ENCODE measurements at places on chromosomes 13 and 19.

DNA sequence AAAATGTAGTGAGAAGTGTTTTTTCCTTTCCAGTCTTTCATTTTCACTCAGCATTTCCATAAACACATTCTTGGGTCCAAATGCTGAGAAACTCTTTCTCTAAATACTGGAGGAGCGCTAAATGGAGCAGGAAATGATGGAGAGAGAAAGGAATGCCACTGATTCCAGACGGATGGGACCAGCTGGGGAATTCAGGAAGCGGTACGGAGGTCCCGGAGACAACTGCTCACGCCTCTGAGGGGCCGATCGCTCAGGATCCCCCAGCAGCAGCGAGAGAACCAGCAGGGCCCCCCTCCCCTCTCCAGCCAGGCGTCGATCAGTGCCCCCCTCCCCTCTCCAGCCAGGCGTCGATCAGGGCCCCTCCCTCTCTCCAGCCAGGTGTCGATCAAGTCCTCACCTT is 13.2 kb downstream of the RASA3 start:
- H3K4me3 ChIP-seq: peak overlapping the region; percentile 44
- H3K27ac ChIP-seq: peak overlapping the region; percentile 85
- no peaks in the 10 kb centered on the region for H3K36me3 ChIP-seq
- no peaks in the 10 kb centered on the region for H3K27me3 ChIP-seq
- peak; percentile 59 for DNase-seq

GRCh38 chr13:69720278-69720983 is 387.2 kb upstream of the ATXN8OS start:
- no peaks in the 10 kb centered on the region for H3K27me3 ChIP-seq

DNA sequence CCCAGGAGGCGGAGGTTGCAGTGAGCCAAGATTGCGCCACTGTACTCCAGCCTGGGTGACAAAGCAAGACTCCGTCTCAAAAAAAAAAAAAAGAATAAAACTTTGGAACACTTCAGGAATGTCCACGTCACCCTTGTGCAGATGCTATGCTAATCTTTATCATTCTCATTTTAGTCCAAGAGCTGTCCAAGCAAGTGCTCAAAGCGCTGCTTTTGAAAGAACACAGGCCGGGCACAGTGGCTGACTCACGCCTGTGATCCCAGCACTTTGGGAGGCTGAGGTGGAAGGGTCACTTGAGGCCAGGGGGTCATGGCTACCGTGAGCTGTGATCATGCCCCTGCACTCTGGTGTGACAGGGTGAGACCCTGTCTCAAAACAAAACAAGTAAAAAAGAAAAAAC is 11.1 kb upstream of the UQCR11 start:
- no peak for DNase-seq
- no peaks in the 10 kb centered on the region for H3K4me1 ChIP-seq
- no peak overlapping the region for H3K4me3 ChIP-seq
- peaks cover 63% of the 10 kb centered on the region for H3K36me3 ChIP-seq
- H3K27ac ChIP-seq: no peak overlapping the region

- H3K4me3 ChIP-seq: no peak overlapping the region
- peak overlapping the region; percentile 82 for H3K27ac ChIP-seq
- no peak for DNase-seq
These were observed 47.6 kb downstream of the N4BP2L2 start for GRCh38 chr13:32491028-32491427.

- no peak overlapping the region for H3K27ac ChIP-seq
- H3K4me3 ChIP-seq: no peak overlapping the region
- no peaks in the 10 kb centered on the region for H3K4me1 ChIP-seq
- DNase-seq: no peak
- H3K27me3 ChIP-seq: no peaks in the 10 kb centered on the region
These were observed 1062.5 kb upstream of the PCDH9 start for GRCh38 chr13:68292601-68293000.

DNA sequence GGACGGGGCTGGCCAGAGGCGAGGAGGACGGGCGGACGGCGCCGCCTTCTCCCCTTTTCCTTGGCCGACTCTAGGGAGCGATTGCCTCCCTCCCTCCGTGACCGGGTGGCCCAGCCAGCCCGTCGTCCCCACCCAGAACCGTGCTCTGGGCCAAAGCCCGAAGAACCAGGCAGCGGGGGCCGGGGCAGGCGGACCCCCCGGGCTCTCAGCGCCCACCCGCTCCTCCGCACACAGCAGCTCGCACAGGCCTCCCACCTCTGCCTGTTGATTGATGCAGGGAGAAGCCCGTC is 9.3 kb upstream of the MARCHF2 start:
- H3K36me3 ChIP-seq: peaks cover 39% of the 10 kb centered on the region
- peaks cover 34% of the 10 kb centered on the region for H3K4me1 ChIP-seq
- H3K27me3 ChIP-seq: no peaks in the 10 kb centered on the region
- DNase-seq: no peak

- no peaks in the 10 kb centered on the region for H3K36me3 ChIP-seq
- peaks cover 5% of the 10 kb centered on the region for H3K27me3 ChIP-seq
- H3K4me3 ChIP-seq: no peak overlapping the region
These were observed 218.2 kb downstream of the FGF14 start for GRCh38 chr13:102183509-102184182.

GRCh38 chr13:110238818-110239195 is 68.2 kb downstream of the COL4A1 start:
- peaks cover 16% of the 10 kb centered on the region for H3K36me3 ChIP-seq
- no peaks in the 10 kb centered on the region for H3K27me3 ChIP-seq
- no peak overlapping the region for H3K27ac ChIP-seq
- no peak overlapping the region for H3K4me3 ChIP-seq

DNA sequence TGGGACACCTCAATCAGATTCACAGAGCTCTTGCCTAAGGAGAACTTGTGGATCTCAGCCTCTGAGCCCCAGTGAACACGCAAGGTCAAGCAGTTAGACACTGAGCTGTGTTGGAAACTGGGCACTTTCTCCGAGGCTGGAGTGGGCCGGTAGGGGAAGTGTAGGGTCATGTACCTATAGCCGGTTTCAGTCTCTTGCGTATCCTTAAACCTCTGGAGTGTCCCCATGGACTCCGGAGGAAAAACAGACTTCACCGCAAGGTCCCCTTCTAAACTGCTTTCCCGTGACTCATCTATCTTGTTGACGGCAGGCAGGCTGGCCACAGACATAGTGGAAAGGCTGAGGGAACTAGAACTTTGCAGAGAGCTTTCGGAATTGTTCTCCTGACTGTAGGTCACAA is 11.3 kb downstream of the IQCN start:
- H3K4me1 ChIP-seq: no peaks in the 10 kb centered on the region
- peaks cover 15% of the 10 kb centered on the region for H3K36me3 ChIP-seq
- no peak overlapping the region for H3K4me3 ChIP-seq
- H3K27me3 ChIP-seq: no peaks in the 10 kb centered on the region
- no peak for DNase-seq

DNA sequence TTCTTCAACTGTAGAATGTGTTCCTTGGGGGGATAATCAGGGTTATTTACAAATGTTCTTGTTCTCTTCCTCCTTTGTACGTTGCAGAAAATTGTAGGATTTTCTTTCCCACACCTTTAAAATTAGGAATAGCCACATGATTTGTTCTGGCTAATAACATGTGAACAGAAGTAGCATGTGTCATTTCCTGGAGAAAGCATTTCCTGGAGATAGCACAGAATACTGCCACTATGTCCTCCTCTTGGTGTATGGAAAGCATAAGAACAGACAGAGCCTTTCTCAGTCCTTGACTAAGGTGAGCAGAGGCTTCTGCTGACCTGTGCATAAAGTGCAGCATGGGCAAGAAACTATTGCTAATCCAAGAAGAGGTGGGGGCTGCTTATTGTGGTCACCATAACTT is 101.8 kb downstream of the FAM216B start:
- DNase-seq: no peak
- H3K27me3 ChIP-seq: no peaks in the 10 kb centered on the region
- no peak overlapping the region for H3K27ac ChIP-seq
- H3K36me3 ChIP-seq: peaks cover 6% of the 10 kb centered on the region
- H3K4me1 ChIP-seq: peaks cover 49% of the 10 kb centered on the region

DNA sequence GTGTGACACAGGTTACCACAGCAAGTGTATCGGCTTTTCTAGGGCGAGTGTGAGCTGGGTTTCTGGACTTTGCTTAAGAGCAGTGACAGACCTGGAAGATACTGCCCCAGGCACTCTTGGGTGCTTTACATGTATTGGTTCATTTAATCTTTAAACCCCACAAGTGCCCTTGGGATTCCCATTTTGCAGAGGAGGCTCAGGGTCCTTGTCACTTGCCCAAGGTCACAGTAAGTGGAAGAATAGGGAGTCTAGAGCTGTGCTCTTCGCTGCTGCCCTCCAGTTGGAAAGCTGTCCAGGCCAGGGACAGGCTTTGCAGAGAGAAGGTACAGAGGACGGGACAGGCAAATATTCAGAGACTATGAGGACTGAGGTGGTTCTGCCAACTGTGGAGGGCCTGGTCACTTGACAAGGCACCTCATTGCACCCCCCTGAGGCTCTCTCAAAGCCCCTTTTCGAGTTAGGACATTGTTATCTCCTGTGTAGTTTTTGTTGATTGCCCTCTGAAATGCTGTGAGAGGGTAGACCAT is 42.4 kb downstream of the BBC3 start:
- DNase-seq: no peak
- peaks cover 61% of the 10 kb centered on the region for H3K4me1 ChIP-seq
- H3K27ac ChIP-seq: peak overlapping the region; percentile 92
- no peak overlapping the region for H3K4me3 ChIP-seq
- peaks cover 32% of the 10 kb centered on the region for H3K36me3 ChIP-seq
- peaks cover 4% of the 10 kb centered on the region for H3K27me3 ChIP-seq

- peak; percentile 82 for DNase-seq
- no peak overlapping the region for H3K4me3 ChIP-seq
- peaks cover 18% of the 10 kb centered on the region for H3K36me3 ChIP-seq
- peaks cover 12% of the 10 kb centered on the region for H3K4me1 ChIP-seq
These were observed 13.0 kb downstream of the PGLYRP1 start for GRCh38 chr19:46009530-46010510.

GRCh38 chr13:28794396-28794795 is 25.7 kb upstream of the MTUS2 start:
- H3K27me3 ChIP-seq: peaks cover 18% of the 10 kb centered on the region
- no peaks in the 10 kb centered on the region for H3K36me3 ChIP-seq
- no peak overlapping the region for H3K4me3 ChIP-seq
- H3K4me1 ChIP-seq: peaks cover 5% of the 10 kb centered on the region
- H3K27ac ChIP-seq: no peak overlapping the region
- DNase-seq: no peak

DNA sequence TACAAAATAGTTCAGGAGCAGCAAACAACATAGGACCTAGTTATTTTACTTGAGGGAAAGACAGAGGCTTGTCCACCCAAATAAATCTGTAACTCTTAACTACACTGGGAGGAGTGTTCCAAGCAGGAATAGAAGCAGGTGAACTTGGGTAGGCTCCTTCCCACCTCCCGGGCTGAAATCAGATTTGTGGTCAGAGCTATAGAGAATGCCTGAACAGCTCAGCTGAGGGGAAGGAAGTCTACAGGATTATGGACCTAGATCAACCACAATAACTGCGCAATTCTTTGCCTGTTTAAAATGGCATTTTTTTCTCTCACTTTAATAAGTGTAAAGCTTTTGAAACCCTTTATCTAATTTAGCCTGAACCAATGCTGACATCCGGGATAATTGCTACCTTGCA is 73.5 kb upstream of the IRS2 start:
- H3K27me3 ChIP-seq: peaks cover 16% of the 10 kb centered on the region
- DNase-seq: no peak
- no peak overlapping the region for H3K27ac ChIP-seq
- no peaks in the 10 kb centered on the region for H3K36me3 ChIP-seq
- H3K4me1 ChIP-seq: no peaks in the 10 kb centered on the region

DNA sequence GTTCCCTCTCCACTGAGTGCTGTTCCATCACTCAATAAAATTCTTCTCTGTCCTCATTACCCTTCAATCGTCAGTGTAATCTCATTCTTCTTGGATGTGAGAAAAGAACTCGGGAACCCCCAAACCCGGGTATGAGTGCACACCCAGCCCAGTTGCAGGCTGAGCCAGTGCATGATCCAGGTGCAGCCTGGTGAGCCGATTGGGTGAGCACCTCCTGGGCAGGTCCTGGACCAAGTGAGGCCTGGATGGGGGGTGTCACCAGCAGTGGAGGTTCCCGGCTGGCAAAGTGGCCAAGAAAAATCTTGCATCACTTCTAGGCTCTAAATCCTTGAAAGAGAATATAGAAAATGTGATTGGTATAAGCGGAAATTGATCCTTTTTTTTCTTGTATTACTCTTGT is 878.8 kb upstream of the KLHL1 start:
- no peak overlapping the region for H3K4me3 ChIP-seq
- no peak for DNase-seq
- no peaks in the 10 kb centered on the region for H3K36me3 ChIP-seq
- no peaks in the 10 kb centered on the region for H3K4me1 ChIP-seq

DNA sequence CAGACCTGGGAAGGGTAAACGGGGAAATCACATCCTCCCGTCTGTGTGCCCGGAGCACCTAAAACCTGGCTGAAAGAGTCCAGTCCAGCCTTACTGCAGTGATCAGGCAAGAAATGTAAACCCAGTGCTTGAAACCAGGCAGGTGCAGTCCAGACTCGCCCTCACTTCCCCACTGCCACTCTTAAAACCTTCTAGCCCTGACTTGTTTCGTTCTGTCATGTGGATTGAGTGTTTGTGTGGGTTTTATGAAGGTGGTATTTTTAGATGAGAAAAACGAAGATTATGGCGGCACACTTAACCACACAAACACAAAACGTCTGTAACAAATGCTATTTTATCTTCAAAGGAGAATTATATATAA is 839 bp upstream of the CKAP2 start:
- peaks cover 33% of the 10 kb centered on the region for H3K36me3 ChIP-seq
- peaks cover 62% of the 10 kb centered on the region for H3K4me1 ChIP-seq
- H3K27ac ChIP-seq: no peak overlapping the region
- peaks cover 8% of the 10 kb centered on the region for H3K27me3 ChIP-seq

DNA sequence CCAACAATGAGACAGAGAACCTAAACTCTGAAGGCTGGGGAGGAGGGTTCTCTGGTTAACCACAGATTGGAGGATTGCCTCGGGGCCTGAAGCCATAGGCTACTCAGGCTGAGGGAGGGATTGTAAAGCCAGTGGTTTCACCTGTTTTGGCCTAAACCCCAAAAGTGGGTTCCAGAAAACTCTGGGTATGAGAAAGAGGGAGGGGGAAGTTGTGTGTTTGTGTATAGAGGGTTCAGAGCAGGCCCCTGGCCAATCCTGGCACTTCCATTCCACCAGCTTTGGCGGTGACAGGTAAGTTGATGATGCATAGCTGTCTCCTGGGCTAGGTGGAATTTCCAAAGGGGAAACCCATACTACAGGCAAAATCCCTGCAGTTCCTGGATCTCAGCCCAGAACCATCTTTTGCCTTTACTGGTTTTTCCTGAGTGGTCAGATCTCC is 13.5 kb upstream of the CCDC97 start:
- H3K4me1 ChIP-seq: peaks cover 10% of the 10 kb centered on the region
- H3K36me3 ChIP-seq: peaks cover 83% of the 10 kb centered on the region
- no peaks in the 10 kb centered on the region for H3K27me3 ChIP-seq
- peak overlapping the region; percentile 32 for H3K27ac ChIP-seq
- DNase-seq: no peak

DNA sequence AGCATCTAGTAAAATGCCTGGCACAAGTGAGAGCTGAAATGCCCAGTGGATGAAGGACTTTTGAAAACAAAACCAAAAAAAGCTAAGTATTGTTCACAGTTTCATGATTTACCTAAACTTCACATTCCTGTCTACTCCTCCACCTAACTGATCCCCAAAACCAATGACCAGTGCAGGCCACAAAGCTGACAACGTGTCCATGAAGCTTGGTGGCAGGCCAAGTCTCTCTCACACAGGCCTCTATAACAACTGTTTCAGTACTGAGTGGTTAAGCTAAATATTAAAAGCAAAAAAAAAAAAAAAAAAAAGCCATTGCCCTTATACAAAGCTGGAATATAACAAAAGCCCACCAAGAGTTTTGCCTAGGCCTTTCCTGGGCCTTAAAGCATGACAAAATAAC is 36.4 kb downstream of the STK24 start:
- H3K27ac ChIP-seq: peak overlapping the region; percentile 54
- peaks cover 14% of the 10 kb centered on the region for H3K36me3 ChIP-seq
- no peak for DNase-seq
- peaks cover 97% of the 10 kb centered on the region for H3K4me1 ChIP-seq
- H3K27me3 ChIP-seq: no peaks in the 10 kb centered on the region

Data from nephron progenitor cell (in vitro differentiated cells).